ENCODE measurements at places on chromosomes 6 and 20.

- DNase-seq = no peak
These were observed 15.6 kb downstream of the GTSF1L start for GRCh38 chr20:43711098-43711654.

- DNase-seq = no peak
These were observed 5.2 kb downstream of the MAFB start for GRCh38 chr20:40683894-40684268.

GRCh38 chr6:132204591-132204990, 196.7 kb downstream of the MOXD1 start:
- no peak for DNase-seq

DNA sequence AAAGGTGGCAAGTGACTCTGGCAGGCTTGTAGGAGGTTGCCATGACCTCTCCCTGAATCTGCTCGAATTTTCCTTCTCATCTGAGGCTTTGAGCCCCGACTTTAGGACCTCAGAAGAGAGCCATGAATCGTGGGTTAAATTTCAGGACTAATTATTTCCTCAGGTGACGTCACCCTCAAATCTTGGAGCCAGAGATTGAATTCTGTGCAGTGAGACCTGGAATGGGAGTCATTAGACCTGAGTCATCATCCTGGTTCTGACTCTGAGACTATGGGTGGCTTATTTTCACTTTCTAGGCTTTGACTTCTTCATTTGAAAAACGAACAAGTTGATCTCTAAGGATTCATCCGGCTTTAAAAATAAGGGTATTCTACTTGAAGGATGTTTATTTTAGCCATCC, 48.5 kb upstream of the PDYN start:
- DNase-seq = no peak

GRCh38 chr20:3757268-3757667, 10.3 kb downstream of the ADISSP start:
- no peak for DNase-seq

- peak; percentile 6 for DNase-seq
These were observed 4.3 kb downstream of the FAM217A start for GRCh38 chr6:4074478-4075235.

All from Calu3 (cell line).